ENCODE measurements at places on chromosomes 4 and X.

- no peak for DNase-seq
Observed at GRCh38 chr4:13918110-13918509, 290.6 kb upstream of the BOD1L1 start.

- no peak for DNase-seq
Observed at GRCh38 chr4:85681921-85682320, 207.0 kb downstream of the ARHGAP24 start.

DNA sequence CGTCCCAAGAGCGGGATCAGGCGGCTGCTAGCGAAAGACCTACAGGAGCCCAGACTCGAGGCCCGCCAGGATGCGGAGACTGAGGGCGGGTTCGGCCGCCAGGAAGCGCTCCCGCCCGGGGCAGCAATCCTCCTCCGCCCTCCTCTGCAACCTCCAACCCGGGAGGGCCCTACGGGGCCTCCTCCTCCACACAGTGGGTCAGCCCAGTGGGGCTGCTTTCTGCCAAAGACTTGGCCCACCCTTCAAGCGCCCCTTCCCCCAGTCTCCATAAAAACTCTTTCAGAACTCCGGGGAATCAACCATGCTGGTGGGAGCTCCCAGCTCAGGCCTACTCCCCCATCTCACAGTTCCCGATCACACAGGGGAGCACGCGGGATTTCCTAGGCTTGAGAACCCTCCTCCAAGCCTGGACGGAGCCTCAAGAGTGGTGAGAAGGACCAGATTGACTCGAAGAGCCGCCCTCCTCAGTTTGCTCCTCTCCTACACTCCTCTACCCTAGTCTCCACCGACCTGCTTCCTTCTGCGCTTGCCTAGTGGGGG lies 77.5 kb downstream of the RLIM start:
- no peak for DNase-seq

- no peak for DNase-seq
Observed at GRCh38 chr4:158613046-158613445, 58.6 kb downstream of the C4orf46 start.

All from retina (tissue), 1 donor.